Stimulated activated CD8-positive, alpha-beta memory T cell treated with anti-CD3 and anti-CD28 coated beads, Interleukin-15, amount 100 ng/mL, for 48 hours (primary cell): ENCODE measurements at places on chromosomes 3 and 15.

- DNase-seq, result no peak
Observed at GRCh38 chr3:13715167-13715954, 164.5 kb downstream of the WNT7A start.

DNA sequence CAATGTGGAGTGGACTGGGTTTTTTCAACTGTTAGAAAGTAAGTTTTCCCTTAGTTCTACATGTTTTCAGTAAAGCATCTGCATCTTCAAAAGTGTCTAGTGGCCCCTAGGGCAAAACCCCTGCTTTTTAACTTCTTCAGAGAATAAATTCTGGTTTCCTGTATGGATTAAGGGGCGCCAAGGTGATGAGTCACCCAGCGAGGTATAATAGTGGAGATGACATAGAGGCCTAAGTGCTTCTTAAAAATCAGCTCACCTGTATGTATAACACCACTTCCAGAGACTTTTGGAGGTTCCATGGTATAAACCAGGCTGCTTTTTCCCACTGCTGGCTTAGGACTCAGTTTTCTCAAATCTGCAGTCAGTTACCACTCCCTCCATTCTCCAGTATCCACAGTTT is 68.9 kb downstream of the SYN2 start:
- no peak for DNase-seq

- no peak for DNase-seq
Observed at GRCh38 chr3:124078953-124079911, 87.3 kb upstream of the ROPN1 start.

GRCh38 chr15:45903283-45903682 is 268.5 kb downstream of the SQOR start:
- no peak for DNase-seq

DNA sequence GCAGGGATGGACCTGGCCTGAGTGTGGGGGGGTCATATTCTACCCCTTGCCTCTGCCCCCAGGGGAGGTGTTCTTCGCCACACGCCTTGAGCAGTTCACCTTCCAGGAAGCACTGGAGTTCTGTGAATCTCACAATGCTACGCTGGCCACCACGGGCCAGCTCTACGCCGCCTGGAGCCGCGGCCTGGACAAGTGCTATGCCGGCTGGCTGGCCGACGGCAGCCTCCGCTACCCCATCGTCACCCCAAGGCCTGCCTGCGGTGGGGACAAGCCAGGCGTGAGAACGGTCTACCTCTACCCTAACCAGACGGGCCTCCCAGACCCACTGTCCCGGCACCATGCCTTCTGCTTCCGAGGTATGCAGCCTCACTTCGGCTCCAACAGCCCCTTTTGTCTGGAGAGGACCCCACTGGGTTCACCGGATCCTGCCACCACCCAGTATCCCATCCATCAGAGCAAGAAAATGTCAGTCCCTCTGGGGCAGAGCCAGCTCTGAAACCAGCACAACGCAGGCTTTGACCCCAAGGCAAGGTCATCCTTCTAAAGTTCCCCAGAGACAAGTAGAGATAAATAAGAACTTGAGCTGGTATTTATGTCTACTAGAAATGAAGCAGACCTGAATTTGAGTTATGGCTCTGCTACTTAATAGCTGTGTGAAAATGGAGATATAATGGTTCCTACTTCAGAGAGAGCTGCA is 45.8 kb downstream of the HAPLN3 start:
- DNase-seq, result no peak

- no peak for DNase-seq
Observed at GRCh38 chr3:55329849-55330248, 157.3 kb downstream of the WNT5A start.

DNA sequence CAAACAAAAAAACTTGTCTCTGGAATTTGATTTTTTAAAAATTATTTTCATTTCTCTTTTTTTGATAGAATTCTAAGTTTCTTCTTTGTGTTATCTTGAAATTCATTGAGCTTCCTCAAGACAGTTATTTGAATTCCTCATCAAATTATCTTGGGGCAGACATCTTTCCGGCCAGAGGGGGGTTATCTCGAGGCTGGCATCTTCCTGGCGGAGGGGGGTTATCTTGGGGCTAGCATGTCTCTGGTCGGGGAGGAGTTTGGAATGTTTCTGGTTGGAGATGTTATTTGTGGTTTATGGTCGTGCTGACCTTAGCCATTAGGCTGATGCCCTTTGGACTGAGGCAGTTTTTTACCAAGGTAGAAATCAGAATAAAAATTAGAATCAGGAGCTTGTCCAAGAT is 15.9 kb upstream of the TUBGCP5 start:
- no peak for DNase-seq

- DNase-seq, result no peak
Observed at GRCh38 chr3:39896184-39896583, 86.8 kb downstream of the MYRIP start.

- no peak for DNase-seq
Observed at GRCh38 chr15:59190291-59190690, 16.4 kb upstream of the LDHAL6B start.

- no peak for DNase-seq
Observed at GRCh38 chr3:51828297-51828696, 33.1 kb upstream of the IQCF2 start.

DNA sequence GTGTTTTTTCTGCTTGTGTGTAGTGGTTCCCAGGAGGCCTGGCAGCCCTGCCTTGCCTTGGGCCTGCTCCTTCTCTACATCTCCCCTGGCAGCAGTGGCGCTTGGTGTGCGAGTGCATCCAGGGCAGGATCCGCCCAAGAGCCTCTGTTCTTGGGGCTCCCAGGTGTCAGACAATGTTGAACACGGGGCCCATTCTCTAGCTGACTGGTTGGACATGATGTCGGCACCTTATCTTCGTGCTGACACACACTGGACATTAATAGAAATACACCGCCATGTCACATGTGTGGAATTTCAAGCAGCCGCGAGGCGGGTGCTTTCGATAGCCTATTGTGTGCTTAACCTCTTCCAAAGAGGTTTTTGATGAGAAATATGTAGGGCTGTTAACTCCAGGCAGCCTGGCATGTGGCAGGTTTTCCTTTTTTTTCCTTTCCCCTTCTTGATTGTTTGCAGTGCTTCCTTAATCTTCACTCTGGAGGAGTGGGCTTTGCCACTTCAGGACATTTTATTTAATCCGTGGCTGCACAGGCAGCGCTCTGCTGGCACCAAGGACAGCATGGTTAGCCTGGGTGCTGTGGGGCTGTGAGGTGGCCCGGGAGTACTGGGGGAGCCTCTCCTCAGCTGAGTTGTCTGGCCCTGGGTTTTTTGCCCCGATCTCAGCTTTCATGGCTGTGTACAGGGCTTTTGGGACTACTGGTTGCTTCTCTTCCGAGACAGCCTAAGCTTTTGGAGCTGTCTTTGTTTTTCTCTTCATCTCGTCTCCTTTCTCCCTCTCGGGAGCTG is 42.5 kb downstream of the CHCHD6 start:
- no peak for DNase-seq

DNA sequence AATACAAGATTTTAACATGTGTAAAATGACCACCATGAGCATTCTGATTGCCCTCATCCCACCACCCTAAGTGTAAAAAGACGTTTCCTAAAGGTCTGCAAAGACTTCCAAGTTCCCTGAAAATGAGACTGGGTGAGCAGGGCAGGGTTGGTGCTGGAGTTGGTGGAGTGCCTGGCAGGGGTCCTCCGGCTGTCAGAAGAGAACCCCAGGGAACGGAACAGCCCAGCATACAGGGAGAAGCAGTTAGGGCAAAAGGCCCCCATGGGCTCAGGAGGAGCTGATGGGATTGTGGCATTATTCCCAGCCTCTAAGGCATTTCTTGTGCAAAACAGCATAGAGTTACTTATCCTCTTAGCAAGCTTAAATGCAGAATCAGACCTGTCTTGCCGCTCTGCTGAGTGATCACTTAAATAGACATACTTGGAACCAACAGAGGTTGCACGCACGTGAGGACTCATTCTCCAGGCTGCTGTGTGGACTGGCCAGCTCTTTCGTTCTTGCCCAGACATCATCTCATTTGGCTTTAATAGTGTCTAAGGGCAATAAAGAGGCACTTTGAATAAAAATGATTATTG is 36.0 kb downstream of the XYLB start:
- no peak for DNase-seq

GRCh38 chr15:78388865-78389264 is 48.7 kb downstream of the CRABP1 start:
- DNase-seq, result no peak

DNA sequence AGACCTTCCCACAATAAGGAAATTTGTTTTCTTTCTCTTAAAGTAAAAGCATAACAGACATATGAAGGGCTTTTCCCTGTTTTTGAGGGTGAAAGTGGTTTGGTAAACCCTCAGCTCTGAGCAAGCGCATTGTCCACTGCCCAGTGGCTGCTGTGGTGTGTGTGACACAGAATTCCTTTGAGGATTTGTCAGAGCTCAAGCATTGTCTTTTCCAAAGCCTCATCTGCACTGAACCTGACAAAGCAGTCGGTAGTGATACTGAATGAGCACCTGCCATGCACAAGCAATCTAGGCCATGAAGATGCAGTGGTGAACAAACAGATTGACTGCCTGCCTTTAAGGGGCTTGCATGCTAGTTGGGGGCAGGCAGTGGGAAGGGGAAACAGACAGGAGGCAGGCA is 128.3 kb downstream of the PLCL2 start:
- no peak for DNase-seq
